ENCODE measurements at places on chromosomes 2 and 18.

GRCh38 chr2:85814802-85815550 lies 61.2 kb downstream of the ATOH8 start:
- no peak for DNase-seq

DNA sequence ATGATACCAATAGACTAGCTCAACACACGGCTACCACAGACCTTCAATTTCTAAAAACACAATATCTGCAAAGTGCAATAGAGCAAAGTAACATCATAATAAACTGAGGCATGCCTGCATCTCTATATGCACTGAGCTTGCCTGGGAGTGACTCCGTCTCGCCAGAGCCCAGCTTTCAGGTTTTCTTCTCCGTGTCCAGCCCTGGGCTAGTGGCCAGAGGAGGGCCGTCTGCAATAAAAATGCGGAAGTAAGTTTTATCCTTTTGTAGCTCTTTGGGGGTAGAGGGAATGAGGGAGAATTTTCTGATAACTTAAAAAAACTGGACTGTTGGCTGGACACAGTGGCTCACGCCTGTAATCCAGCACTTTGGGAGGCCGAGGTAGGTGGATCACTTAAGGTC lies 41.0 kb upstream of the GPR17 start:
- no peak for DNase-seq

GRCh38 chr2:34388446-34388845 lies 789.3 kb upstream of the FAM98A start:
- no peak for DNase-seq

GRCh38 chr2:179191110-179191509 lies 73.5 kb downstream of the SESTD1 start:
- no peak for DNase-seq

GRCh38 chr18:49206717-49207116 lies 253.7 kb downstream of the DYM start:
- DNase-seq = no peak

DNA sequence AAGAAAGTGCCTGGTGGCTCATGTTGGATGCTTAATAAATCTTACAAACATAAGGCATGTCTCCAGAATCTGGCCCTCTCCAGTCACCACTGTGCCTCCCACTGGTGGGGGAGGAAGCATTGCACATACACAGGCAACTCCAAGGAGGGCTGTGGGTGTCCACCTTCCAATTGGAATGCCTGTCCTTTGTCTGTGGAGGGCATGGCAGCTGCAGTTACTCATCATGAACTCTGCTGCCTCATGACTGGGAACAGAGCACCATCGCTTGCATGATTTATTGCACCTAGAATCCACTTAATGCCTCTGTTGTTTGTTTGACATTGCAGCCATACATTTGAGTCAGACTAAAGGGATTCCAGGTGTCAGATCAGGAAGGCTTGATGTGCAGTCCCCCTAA lies 278.9 kb downstream of the PRKCE start:
- DNase-seq = peak; percentile 96

DNA sequence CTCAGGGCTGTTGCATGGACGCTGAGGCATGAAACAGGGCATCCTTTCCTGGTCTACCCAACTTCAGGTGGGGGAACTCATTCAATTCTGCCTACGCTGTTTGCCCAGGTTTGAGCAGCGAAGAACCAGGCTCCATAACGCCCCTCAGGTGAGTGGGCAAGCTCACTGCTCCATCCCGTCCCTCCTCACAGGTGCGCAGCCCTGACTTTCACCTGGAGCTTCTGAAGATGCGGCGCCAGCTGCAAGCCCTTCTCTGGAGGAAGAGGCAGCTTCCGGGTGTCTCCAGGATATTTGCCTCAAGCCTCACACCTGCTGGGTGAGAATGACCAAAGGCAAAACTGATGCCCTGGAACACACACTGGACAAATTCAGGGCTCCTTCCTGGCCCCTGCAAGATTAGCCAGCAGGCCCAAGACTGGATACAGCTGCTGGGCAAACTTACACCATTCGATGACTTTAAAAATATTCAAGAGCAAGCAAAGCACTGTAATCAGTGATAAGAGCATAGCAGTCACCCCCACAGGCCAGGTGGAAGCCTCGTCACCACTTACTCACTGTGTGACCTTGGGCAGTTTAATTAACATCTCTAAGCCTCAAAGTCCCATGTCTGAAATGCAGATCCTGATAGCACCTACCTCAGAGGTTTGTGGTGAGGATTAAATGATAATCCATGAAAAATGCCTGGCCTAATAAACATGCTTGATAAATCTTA lies 97.7 kb downstream of the GYPC start:
- no peak for DNase-seq

DNA sequence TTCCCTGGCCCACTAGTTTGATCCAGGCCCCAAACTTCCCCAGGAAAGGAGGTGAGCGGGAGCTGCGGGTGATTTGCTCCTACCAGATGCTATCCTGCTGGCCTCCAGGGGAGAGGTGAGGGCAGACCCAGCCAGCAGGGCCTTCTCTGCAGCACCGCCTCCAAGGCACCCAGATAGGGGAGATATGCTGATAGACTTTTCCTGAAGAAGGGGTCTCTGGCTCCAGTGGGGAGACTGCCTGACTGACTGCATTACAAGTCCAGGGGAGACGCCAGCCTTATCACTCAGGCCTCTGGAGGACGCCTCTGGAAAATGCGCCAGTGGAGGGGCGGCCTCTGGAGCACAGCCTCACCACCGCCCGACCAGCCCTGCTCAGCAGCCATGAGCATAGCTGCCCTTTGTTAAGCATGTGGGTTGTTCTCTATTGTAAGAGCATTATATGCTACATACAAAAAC lies 60.6 kb upstream of the SMAD7 start:
- peak; percentile 35 for DNase-seq

DNA sequence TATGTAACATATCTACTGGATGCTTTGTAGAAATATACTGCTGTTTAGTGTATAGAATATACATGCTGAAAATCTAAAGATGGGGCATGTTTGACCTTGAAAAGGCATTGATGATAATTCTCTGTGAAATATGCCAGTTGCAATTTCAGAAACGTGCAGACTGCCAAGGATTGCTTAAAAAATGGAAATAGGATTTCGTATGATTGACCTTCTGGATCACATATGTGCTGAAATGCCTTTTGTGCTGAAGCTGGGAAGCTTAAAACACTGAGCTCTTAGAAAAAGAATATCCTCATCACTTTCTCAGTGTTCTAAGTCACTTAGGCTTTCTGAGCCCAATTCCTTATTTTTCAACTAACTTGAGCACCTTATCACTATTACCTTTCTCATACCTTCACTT lies 14.3 kb downstream of the NYAP2 start:
- no peak for DNase-seq
